ENCODE measurements at places on chromosomes 3 and 15.

DNA sequence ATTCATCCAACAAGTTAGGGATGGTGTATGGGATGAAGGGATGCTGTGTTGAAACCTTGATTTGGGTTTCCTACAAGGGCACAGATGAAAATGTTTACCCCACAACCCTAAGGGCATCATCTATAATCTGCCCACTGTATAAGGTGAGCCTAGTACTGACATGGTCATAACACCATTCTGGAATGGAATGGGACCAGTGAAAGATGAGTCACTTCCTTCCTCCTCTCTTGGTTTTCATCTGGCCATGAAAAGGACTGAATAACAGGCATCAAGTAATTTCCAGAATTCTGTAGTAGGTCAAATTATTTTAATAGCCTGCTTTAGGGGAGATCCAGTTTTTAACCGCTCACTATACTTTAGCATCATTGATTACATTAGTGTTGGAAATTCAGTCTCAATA, 538.6 kb downstream of the NR2F2 start:
- no peak for DNase-seq

- no peak for DNase-seq
These were observed 26.5 kb downstream of the RFTN1 start for GRCh38 chr3:16486951-16487480.

GRCh38 chr15:66278671-66279070, 14.7 kb upstream of the DIS3L start:
- DNase-seq, result no peak

GRCh38 chr3:119637679-119638477, 22.5 kb downstream of the POPDC2 start:
- DNase-seq, result no peak

DNA sequence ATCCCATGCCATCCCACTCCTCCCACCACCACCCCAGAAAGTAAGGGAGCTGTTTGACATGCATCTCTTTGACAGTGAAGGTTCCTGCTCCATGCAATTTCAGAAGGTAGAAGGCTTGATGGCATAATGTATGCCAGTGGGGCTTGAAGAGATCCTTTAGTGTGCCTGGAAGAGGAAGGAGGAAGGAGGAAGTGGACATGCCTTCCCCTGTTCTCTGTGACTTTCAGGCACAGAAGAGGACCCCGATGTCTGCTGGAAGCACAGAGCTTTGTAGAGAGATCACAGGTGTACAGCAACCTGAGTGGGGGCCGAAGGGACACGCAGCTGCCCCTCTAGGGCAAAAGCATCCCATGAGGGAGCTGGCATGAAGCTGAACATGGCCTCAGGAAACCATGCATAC, 171.6 kb downstream of the CD47 start:
- DNase-seq, result no peak

GRCh38 chr3:78908236-78908635, 859.6 kb downstream of the ROBO1 start:
- no peak for DNase-seq

DNA sequence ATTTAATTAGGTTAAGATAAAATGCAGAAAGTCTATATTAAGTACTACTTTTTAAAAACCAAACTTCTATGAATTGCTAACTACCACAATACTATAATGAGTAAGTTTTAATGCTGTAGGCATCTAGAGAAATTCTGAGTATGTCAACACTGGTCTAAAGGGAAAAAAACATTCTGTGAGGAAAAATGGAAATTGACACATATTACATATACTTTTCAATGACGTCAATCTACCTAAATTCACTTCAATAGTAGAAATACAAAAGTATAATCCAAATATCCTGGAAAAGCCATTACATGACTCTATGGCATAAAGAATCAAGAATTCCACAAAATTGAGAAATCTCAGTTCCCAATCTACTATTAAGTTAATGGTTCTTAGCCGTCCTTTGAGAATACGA, 2.2 kb downstream of the SECISBP2L start:
- no peak for DNase-seq

DNA sequence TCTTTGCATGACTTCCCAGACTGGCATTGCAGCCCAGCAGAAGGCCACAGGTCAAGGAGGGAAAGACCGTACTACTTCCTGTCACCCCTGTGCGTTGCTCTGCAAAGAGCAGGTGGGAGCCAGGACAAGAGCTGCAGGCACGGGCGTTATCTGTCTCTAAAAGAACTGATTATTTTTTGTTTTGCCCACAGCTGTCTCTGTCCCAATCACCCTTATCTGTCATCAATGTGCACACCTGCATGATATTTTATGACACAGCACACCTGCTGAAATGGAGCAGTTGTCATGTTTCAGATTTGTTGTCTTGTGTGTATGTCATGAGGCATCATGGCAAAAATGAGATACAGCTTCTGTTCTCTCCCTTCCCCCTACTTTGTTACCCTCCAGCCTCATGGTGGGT, 58.8 kb downstream of the SLCO3A1 start:
- DNase-seq, result no peak

DNA sequence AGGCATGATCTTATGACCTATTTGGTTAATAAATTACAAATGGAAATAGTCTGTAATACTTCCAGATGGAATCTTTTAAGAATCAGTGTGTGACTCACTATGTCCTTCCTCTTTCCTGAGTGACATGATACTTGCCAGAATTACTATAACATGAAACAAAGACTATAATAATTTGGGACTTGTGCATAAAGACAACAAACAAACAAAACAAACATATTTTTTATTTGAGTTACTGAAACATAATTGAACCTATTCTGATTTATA, 1268.1 kb downstream of the OTOL1 start:
- DNase-seq, result no peak

- no peak for DNase-seq
These were observed 296.1 kb upstream of the TGFBR2 start for GRCh38 chr3:30309961-30310954.

- DNase-seq, result no peak
These were observed 236.3 kb downstream of the MEX3B start for GRCh38 chr15:81809543-81809942.

DNA sequence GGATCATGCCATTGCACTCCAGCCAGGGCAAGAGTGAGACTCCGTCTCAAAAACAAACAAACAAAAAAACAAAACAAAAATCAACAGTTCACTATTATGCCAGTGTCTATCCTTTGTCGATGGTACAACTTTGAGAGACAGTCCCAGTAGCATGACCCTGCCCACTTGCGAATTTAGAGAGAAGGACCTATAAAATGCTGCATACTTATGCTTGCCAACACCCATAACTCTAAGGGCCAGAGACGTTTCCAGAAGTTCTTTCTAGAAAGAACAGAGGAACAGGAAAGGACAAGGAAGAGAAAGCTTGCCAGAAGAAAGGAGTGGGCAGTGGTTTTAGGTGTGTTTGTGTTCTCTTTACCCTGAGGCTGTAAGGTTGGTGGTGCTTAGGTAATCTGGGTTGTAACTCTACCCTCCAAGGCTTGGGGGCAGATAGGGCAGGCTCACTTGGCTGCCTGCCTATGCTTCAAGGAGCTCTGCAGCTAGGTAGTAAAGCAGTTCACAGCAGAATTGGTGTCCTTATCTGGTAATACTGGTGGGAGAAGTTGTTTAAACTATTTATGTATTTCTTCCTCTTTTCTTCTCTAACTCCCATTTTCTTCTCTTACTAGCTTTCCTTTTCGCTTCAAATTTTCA, 50.6 kb upstream of the SPPL2A start:
- no peak for DNase-seq

DNA sequence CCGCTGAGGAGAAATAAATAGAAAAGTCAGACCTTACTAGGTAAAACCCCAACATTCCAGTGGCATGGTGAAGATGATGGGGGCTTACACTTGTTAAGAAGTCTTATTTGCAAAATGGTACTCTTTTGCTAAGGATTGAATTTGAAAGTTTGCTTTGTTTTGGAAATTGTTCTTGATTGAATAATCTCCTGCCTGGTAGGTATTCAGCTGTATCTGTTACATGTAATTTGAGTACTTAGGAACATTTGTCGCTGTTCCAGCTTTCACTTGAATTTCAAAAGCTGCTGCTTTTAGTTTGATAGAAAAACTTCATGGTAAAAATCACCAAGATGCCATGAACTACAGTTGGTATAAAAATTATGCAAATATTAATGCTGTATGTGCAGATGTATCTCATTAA, 44.6 kb downstream of the TFG start:
- DNase-seq, result no peak

DNA sequence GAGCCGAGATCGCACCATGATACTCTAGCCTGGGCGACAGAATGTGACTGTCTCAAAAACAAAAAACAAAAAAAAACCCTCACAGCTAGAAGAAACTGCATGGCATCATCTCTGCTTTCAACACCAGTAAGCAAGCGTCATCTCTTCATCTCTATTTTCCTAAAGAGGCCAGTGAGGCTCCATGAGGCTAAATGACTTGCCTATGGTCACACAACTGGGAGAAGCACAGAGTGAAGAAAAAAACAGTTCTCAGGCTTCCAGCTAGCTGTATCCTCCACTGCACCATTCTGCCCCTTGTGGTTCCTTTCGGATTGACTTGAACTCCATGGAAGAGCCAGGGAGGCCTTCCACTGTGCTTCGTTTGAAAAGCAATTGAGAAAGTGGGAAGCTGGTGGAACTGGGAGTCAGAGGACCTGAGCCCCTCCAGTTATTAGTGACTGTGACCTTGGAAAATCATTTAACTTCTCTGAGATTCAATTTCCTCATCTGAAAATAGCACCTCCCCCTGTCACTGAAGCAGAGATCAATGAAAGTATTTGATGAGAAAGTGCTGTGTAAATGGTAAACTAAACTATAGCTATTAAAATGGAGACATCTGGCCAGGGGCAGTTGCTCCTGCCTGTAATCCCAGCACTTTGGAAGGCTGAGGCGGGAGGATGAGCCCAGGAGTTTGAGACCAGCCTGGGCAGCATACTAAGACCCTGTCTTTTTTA, 32.1 kb upstream of the DENND4A start:
- no peak for DNase-seq

DNA sequence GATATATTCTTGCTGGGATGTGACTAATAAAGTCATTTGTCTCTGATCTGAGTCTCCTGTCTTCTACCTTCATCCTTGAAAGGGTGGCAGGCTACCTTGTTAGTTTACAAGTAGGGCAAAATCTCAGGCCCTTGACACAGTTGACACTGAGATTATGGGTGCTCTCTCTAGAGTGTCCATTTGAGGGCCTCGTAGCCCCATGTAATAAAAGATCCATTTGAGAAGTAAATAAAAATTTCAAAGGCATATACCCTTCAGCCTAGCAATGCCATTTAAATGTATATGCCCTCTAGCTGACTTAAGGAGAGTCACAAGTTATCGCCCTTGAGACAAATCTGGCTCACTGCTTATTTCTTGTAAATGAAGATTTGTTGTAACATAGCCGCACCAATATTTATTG, 98.6 kb downstream of the TCF12 start:
- no peak for DNase-seq

- no peak for DNase-seq
These were observed 53.8 kb downstream of the MGLL start for GRCh38 chr3:127768346-127769008.

- DNase-seq, result no peak
These were observed 349.6 kb downstream of the ZIC1 start for GRCh38 chr3:147758771-147759170.

- DNase-seq, result no peak
These were observed 768 bp downstream of the UBXN7 start for GRCh38 chr3:196431181-196432136.

- no peak for DNase-seq
These were observed 224.1 kb upstream of the TRIM42 start for GRCh38 chr3:140453750-140454149.

DNA sequence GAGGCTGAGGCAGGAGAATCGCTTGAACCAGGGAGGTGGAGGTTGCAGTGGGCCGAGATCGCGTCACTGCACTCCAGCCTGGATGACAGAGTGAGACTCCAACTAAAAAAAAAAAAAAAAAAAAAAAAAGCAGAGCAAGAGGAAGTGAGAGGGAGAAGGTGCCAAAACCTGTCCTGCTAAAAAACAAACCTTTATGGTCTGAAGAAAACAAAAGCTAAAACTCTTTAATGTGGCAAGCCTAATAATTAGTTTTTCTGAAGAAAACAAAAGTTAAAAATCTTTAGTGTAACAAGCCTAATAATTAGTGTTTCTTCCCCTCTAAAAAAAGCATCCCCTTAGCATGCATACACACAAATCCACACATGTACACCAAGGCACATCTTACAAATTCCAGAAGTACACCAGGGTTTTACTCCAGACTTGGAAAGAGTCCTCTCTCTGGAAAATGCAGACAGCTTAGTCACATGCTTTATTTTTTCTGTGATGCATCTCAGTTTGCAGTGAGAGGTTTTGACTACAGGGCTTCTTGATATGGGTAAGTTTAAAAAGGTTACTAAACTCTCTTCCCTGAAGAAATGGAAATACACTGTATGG, 65.9 kb downstream of the HACD2 start:
- DNase-seq, result no peak

GRCh38 chr3:67689806-67690205, 35.4 kb upstream of the SUCLG2 start:
- DNase-seq, result no peak

DNA sequence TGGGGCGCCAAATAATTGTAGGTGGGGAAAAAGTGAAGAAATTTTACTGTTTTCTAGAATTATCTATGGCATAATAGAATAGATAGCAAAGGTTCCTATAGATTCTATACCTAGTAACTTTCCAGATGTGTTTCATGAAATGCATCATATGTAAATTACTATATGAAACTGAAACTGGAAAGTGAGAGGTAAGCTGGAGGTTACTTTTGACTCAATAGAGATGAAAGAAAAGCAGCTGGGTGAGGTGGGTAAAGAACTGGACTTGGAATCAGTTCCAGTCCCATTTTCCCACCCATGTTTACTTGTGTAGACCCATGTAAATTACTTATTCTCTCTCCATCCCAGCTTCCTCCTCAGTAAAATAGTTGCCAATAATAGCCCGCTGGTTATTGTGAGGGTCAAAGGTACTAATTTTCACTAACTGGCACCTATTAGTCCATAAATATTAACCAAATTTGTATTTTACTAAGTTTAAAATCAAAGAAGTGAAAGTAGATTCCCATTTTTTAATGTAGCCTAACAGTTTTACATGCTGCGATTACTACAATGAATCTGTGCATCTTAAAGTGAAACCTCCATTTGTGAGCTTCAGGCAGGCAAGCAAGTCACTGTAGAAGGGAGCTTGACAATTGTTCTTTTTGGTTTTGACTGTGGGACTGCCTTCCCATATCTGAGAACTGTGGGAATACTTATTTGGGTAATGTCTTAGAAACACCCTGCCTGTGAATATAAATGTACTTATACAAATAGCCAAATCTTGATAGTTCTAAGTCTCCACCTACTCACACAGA, 312.1 kb downstream of the SLC9A9 start:
- no peak for DNase-seq

DNA sequence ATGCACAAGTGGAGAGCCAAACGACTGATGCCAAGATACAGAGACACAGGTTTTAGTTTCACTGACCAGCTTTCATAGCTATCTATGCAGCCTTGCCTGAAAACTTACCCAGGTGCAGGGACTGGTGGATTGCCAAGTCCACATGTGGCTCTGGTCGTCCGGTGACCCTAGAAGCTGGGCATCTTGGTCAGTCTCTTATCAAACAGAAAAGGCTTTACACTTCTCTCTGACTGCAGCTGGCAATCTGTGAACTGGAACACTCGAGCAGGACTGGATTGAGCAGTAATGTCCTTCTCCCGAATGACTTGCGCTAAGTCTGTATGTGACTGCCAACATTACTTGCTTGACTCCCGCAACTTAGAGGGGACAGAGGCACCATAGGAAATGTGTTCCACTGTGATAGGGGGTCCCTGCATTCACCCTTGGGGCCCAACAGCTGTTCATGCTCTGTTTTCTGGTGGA, 63.0 kb upstream of the SIAH2 start:
- DNase-seq, result no peak
